ENCODE measurements at places on chromosomes 5 and 9.

DNA sequence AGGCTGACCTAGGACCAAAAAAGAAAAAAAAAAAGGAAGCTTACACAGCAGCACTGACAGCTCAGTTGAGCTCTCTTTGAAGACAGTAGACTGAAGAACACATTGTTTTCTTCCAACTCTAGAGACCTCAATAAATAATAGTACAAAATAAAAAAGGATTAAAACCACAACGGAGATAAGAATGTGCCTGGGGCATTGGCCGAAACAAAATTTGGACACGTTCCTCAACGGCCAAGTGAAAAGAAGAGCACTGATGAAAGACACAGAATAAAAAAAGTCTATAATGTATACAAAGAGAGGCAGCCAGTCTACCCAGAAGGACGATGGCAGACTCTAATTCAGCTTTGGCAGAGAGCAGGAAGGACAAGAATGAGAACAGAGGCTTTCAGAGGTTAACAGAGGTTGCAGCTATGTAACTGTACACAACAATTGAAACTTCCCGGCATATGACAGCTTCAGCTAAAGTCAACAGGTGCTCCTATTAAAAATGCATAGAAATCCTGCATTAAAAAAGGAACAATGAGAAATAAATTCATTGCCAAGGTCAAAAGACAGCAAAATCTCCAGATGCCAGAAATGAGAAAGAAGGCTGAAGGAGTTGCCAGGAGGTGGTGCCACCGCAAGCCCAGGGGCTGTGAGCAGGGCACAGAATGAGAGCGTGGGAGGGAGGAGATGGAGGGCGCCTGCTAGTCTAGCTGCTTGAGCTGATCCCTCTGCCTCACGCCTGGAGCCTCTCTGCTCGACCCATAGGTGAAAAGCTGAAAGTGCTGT lies 113.9 kb downstream of the DCP2 start:
- peak; percentile 19 for DNase-seq

- DNase-seq, result no peak
Observed at GRCh38 chr5:177357459-177358351, at the start of gene RGS14. Gene RGS14 (plus strand): TSS chr5:177357924. CDS start chr5:177358025, 101 bp downstream.

DNA sequence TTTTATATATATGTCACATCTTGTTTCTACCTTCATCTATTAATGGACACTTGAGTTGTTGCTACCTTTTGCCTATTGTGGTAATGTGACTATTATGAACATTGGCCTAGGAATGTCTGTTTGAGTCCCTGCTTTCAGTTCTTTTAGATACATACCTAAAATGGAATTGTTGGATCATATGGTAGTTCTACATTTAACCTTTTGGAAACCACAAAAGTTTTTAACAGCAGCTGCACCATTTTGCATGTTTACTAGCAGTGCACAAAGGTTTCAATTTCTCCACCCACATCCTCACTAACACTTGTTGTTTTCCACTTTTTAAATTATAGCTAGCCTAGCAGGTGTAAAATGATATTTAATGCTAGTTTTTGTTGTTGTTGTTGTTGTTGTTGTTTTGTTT lies 88.4 kb downstream of the GALNT10 start:
- DNase-seq, result no peak

GRCh38 chr5:82417776-82418607 lies 139.8 kb upstream of the RPS23 start:
- no peak for DNase-seq

GRCh38 chr9:136243631-136244030 lies 2.0 kb downstream of the QSOX2 start:
- DNase-seq, result no peak

DNA sequence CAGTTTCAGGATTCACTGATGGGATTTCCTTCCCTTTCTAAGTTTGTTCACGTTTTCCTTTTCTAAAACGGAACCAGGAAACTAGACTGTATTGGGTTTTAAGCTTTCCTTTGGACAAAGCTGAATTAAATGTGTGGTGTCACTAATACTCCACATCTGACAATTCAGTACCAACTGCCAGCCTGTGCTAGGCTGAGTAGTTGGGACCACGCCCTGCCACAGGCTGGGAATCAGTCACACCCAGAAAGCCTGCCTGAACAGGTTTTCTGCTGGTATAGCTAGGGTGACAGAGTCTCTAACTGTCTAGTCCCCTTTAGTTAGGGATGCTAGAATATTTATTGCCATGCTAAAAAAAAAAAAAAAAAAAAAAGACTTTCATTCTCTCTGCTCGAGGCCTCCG lies 15.6 kb downstream of the SPACA9 start:
- peak; percentile 52 for DNase-seq

- no peak for DNase-seq
Observed at GRCh38 chr9:131180454-131180853, 55.1 kb downstream of the NUP214 start.

- DNase-seq, result no peak
Observed at GRCh38 chr5:16617274-16617968, 624 bp upstream of the RETREG1 start.

GRCh38 chr9:104784098-104784497 lies 20.2 kb downstream of the NIPSNAP3B start:
- DNase-seq, result no peak

DNA sequence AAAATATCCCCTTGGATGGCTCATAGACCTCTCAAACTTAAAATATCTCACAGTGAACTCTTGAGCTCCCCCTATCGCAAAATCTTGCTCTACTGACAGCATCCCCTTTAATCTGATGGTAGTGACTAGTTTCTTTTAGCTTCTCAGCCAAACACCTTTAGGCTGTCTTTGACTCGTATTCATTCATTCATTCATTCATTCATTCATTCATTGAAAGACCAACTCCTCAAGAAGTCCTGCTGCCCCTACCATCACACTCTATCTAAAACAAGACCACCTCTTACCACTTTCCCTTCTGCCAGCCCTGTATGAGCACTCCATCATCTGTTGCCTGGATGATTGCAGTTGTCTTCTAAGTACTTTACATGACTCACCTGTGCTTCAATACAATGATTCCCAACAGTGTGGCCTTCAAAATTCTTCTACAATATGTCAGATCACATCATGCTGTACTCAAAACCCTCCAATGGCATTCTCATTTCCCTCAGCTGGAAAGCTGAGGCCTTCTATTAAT lies 46.8 kb downstream of the ITGA2 start:
- no peak for DNase-seq

DNA sequence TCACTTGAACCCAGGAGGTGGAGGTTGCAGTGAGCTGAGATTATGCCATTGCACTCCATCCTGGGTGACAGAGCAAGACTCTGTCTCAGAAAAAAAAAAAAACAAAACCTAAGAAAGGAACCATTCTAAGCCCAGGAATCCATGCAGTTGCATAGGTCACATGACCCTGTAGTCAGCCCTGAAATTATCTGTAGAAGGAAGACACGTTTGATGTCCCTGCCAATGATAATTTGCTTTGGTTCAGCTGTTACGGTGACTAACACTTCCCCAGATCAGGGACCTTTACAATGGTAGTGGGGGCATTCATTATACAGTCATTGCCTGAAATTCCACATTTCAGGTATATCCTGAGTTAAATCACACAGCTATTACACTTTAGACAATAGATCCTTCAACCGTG lies 50.5 kb downstream of the PRKACG start:
- DNase-seq, result no peak

- peak; percentile 41 for DNase-seq
Observed at GRCh38 chr9:14692470-14693250, 572 bp downstream of the ZDHHC21 start.

GRCh38 chr9:1273859-1274258 lies 223.7 kb downstream of the DMRT2 start:
- DNase-seq, result no peak

DNA sequence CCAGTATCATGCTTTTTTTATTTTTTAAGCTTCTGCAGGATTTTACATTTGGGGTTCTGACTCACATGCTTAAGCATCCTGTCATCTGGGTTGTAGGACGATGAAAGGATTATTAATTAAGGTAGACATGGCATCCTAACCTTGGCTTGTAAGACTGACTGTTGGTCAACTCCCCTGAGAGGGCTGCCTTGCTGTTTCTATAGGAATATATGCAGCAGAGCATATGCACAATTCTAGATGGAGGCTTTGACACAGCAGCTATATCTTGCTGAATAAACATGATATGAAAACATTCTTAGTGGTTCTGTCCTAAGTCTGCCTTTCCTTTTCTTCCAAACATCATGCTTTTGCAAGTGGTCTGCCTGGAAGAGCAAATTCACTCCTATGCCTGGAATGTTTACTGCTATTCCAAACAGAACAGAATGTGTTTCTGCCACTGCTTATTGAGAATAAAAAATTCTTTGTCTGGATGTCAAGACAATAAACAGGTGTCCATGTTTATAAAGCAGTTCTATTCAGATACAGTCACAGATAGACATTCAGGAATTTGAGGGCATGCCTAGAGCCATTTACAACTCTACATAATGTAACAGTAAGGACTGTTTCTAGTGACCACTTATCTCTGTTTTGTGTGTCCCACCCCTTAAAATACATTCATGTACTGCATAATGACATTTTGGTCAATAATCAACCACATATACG lies 166.2 kb upstream of the PPP2R2B start:
- no peak for DNase-seq

DNA sequence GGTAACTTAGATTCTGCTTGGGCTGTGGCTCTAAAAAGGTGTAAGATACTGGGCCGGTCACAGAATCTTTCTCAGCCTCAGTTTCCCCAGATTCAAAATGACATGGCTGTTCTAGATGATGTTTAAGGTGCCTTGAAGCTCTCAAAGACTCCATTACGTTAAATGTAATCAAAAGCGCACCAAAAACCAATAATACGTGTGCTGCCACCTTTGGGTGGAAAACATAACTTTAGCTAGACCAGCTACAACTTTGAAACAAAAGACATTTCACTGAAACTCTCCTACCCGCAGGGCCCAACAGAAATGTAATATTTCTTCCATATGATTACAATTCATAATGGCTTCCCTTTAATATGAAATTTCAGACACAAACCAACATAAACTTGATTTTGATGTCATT lies 35.0 kb upstream of the PCSK5 start:
- DNase-seq, result no peak

DNA sequence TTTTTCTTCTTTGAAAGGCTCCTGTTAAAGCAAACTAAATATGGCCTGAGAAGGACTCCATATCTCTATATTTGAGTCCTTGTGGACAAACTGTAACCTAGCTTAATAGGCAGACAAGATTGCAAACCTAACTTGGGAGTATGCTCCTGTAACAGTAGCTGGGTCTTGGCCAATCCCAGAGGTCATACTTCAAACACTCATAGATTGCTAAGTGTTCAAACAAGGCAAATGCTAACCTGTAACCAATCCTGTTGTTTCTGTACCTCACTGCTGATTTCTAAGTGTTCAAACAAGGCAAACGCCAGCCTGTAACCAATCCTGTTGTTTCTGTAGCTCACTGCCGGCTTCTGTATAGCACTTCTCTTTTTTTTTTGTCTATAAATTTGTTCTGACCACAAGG lies 50.6 kb upstream of the CLK4 start:
- no peak for DNase-seq

DNA sequence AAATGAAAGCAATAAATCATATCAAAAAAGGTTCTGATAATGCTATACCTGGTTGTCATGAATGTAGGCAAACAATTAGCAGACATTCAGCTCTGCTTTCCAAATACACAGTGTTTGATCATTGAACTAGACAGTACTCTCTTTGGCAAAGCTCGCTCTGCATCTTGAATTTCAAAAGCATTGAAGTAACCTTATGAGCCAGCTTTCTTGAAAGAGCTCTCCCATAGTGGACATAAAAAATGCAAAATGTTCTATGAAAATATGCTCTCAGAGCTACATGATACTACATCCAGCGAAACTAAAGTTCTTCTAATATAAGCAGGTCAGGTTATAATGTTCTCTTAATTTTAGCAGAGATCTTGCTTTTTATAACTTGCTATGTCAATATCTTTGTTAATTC lies 533.4 kb downstream of the CSNK1G3 start:
- DNase-seq, result no peak

DNA sequence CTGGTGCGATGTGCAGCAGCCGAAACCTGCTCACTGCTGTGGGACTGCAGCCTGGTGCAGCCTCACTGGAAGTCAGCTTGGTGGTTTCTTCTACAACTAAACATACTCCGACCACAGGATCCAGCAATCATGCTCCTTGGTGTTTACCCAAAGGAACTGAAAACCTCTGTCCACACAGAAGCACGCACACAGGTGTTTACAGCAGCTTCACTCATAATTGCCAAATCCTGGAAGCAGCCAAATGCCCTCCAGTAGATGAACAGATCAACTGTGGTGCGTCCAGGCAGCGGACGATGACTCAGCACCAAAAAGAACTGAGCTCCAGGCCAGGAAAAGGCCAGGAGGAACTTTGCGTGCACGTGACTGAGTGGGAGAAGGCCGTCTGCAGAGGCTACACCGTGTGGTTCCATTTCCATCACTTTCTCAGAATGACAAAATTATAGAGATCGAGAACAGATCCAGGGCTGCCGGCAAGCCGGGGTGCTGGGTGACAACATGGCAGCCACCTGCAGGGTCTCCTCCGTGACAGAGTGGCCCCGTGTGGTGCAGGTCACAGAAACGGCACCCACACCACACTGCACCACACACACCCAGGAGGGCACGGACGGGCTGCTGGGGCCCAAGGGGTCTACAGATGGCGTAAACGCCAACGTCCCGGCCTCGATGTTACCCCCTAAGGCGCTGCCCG lies 23.1 kb upstream of the NSMF start:
- DNase-seq, result no peak

- DNase-seq, result no peak
Observed at GRCh38 chr5:125575891-125576505, 829.6 kb upstream of the ZNF608 start.

- DNase-seq, result no peak
Observed at GRCh38 chr9:125511789-125512660, 195.0 kb downstream of the MAPKAP1 start.

DNA sequence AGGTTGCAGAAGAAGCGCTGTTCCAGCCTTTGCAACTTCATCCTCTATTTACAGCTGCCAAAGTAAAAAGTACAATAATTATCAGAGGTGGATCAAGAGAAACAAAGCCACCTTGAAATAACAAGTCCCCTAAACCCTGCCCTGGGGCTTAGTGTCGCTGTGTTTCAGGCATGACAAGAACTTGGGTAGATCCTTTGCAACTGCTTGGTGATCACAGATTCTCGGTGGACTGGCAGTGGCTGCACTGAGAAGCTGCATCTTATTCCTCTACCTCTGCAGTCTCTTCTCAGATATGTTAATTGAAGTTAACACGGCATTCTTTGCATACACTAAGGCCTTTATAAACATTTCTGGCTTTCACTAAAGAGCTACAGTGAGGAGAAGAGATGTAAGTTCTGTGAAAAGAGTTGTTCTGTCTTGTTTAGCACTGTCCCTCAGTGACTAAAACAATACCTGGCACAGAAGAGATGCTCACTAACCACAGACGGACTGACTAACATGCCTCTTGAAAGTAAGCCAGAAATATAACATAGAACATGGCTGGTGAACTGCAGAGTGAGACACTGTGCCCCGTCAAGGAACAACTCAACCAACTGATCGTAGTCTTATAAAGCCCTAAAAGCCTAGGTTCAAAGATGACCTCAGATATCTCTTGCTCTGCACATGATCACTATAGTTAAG lies 144.2 kb downstream of the MLLT3 start:
- DNase-seq, result no peak

Measured in ureter (tissue), 1 donor.